ENCODE measurements at places on chromosomes 4 and X. TPM values are rescaled to one million over a fixed set of nuclear protein-coding genes. Genes with fewer than 3 reads are reported as not detected.

DNA sequence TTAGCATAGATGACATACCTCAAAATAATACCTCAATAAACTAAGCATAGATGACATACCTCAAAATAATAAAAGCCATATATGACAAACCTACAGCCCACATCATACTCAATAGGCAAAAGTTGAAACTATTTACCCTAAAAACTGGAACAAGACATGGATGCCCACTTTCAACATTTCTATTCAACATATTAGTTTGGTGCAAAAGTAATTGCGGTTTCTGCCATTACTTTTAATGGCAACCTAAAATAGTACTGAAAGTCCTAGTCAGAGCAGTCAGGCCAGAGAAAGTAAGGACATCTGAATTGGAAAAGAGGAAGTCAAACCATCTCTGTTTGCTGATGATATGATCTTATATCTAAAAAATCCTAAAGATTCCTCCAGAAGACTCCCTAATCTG, 250.4 kb downstream of the RAB28 start:
- DNase-seq = no peak

GRCh38 chr4:2791518-2792395, 1.1 kb upstream of the SH3BP2 start:
- peak; percentile 37 for DNase-seq

GRCh38 chr4:29558789-29559188, 1161.4 kb upstream of the PCDH7 start:
- DNase-seq = no peak

- DNase-seq = peak; percentile 77
Measured at GRCh38 chr4:3372933-3373465, 68.8 kb upstream of the HGFAC start.

DNA sequence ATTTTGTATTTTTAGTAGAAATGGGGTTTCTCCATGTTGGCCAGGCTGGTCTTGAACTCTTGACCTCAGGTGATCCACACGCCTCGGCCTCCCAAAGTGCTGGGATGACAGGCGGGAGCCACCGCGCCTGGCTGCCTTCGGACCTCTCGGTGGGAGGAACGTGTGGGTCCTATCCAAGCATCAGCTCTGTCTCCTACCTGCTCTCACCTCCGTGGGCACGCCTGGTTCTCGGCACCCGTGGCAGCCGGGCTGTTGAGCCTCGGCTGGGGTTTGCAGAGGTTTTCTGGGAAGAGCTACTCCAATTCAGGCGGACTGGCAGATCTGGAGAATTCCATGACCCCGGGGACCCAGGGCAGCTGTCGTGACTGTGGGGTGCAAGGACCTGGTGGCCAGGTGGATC, 23.6 kb upstream of the PPP2R3B start:
- no peak for DNase-seq

- peak; percentile 91 for DNase-seq
Measured at GRCh38 chr4:77157859-77158486, 966 bp downstream of the CCNG2 start.

GRCh38 chr4:145231906-145232700, 51.7 kb upstream of the OTUD4 start:
- DNase-seq = no peak

GRCh38 chr4:155789391-155789790, 30.6 kb downstream of the GUCY1B1 start:
- no peak for DNase-seq

DNA sequence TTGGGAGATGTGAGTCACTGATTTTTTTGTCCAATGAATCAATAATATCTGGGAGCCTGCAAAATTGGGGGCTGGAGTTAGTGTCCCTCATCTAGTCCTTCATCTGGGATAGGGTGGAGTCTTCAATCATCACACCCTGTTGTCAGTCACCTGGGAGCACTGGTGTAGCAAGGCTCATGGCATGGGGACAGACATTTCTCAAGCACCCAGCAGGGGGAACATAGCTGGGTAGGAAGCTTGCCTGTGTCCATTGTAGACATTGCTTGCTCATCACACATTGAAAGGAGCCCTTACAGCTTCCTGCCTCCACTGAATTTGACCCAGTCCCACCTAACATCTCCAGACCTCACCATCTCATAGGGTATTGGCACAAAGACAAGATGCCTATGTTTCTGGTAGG, 61.2 kb downstream of the SEL1L3 start:
- DNase-seq = no peak

DNA sequence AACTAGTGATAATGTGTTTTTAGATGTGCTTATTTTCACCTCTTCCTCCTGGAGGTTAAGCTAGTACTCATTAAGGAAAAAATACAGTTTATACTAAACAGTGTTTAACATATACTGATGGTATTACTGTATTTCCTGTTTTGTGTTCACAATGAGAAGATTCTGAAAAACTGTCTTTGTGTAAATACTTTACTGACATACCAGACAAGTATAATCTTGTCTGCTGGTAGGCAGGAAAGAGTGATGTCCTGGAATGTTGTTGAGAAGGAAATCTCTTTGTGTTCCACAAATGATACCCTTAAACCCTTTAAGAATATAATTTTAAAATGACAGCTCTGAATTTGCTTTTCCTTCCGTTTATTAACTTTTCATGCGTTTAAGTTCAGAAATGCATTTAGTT, 205.5 kb upstream of the NUDT6 start:
- DNase-seq = no peak

DNA sequence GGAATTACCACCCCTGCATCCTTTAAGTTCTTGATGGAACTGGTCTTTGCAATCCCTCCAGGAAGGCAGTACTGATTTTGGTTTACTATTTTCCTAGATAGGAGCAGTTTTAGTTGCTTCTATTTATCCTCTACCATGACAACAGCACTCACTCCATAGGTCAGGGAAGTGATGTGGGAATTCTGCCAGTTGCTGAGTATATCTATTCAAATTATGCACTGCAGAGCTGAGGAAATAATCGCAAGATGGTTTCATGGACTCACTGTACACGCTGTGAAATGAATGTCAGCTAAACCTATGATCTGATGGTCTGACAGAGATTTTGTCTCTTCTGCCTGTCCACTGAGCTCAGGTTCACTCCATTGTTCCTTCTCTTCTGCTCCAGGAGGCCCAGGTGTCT, 135.8 kb downstream of the FAAH2 start:
- no peak for DNase-seq

DNA sequence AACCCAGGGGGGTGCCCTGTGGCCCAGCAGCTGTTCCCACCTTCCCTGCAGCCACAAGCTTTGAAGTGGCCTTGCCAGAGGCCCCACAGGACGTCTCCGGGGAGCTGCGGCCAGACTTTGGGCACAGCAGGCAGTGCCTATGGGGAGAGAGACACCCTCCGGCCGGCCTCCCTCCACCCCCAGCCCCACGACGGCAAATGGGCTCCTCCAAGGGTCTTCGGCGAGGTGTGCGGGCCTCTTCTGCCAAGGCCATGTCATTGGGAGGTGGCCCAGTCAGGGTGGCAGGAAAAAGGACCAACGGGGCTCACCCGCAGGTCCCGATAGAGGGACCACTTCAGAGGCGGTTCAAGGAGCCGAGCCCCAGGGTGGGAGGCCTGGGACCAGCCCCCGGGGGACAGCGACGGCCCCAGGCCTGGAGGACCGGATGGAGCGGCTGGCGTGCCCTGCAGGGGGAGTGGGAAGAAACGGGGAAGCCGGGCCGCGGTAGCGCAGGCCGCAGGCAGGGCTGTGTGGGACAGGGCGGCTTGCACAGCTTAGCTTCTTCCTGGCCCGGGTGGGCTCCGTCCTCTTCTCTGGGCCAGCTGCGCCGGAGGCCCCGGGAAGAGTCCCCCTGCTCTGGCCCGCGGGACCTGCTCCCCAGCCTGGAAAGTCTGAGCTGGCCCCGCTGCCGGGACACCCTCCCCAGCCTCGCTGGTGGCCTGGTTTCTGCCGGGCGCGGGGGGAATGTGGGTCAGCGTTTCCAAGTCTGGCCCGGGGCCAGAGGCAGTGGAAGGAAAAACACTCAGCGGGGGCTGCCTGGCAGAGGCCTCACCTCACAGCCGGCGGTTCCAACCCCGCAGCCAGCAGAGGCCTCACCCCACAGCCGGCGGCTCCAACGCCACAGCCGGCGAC, 21.9 kb upstream of the SPON2 start:
- DNase-seq = peak; percentile 89

- no peak for DNase-seq
Measured at GRCh38 chrX:107135049-107135964, 16.7 kb upstream of the RBM41 start.

GRCh38 chr4:129371065-129371464, 275.1 kb downstream of the C4orf33 start:
- no peak for DNase-seq

DNA sequence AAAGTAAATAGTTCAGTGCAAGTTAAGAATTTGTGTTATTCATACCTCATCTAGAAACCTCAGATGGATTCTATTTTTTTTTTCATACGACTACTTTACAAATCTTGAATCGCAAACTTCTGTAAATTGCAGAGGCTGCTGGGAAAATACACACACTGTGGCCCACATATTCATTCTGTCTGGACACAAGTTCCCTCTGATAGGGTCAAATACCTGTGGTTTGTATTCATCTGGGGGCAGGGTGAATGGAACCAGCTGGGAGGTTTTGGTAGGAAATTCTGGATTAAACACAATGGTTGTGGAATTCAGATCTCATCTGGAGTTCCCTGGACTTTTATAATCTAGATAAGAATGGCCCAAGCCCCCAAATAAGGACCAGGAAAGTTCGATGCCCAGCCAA, 56.2 kb downstream of the SPATA18 start:
- no peak for DNase-seq

DNA sequence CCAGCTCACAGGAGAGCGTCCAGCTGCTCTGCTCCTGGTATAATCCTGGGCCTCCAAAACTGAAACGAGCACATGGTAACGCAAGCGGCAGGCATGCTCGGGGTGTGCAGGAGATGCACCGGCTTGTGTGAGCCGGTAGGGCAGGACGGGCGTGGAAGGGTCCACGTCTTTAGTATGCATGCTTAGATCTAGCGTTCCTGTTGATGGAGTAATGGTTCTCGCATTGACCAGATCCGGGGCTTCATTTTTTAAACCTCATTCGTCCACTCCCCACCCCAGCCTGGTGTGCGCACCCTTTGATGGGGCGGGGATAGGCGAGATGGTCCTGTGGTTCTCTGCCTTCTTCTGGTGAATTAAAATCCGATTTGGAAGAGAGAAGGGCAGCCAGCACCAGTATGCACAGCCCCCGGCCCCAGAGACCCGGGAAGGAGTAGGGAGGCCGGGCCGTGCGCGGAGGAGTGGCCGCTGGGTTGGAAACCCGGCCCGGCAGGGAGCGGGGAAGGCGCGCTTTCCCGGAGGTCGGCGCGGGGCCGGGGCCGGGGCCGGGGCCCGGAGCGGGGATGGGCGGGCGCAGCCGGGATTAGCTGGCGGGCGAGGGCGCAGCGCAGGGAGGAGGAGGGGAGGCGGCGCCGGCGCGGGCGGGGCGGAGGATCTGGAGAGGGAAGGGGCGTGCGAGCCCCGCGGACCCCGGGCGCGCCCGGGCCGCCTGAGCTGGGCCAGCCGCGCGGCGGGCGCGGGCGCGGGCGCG, 39.9 kb downstream of the FAM149A start:
- DNase-seq = peak; percentile 77

GRCh38 chr4:156638334-156638733, 333.3 kb downstream of the PDGFC start:
- DNase-seq = no peak

GRCh38 chr4:126358041-126358440, 1043.3 kb downstream of the FAT4 start:
- DNase-seq = no peak

GRCh38 chr4:51845711-51846110, 2.8 kb downstream of the DCUN1D4 start:
- no peak for DNase-seq

- DNase-seq = no peak
Measured at GRCh38 chr4:61485056-61485455, 284.9 kb downstream of the ADGRL3 start.

GRCh38 chrX:78958419-78959116, 13.4 kb downstream of the P2RY10 start:
- DNase-seq = no peak

GRCh38 chrX:53071604-53072417, 10.4 kb upstream of the TSPYL2 start:
- DNase-seq = peak; percentile 79

GRCh38 chrX:153583433-153583832, 15.5 kb downstream of the CCNQ start:
- no peak for DNase-seq

DNA sequence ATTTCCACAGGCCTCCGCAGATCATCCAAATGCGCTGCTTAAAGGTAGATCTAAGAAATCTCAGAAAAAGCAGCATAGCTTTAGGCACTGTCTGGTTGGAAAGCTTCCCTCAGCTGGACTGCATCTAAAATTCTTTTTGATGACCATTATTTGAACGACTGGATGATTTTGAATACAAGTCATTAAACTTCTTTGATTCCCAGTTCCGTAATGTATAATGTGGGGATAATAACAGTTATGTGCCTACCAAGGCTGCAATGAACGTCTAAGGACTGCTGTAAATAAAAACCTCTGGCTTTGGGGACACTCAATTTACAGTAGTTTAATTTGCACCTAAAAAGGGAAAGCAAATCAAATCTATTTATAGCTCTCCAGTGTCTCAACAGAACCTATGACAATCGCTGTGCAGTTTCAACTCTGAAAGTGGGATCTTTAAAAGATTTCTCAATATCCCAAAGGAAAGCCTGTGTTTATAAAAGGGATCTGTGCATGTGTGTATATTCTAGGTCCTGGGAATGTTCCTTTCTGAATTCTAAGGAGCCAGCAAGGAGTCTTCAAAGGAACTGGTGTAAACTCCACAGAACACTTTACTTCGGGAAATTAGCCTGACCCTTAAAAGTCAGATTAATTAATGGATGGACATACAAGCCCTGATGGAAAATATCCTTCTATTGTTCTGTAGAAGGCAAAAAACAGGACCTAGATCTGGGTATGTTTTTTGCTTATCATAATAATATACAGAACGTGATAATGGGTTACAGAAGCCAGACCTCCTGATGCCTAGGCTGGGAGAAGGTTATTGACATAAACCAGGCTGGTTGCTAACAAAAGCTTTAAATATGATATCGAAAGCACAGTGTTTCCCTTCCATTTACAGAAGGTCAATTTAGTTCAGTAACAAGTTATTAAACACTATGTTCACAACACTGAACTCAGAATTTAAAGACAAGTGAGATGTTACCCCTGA, 53.4 kb downstream of the AFAP1 start:
- no peak for DNase-seq

Gene XAGE1A
- total RNA-seq = not detected

Gene CLTRN
- 0.79 TPM for total RNA-seq

Gene MAEA
- 49.6 TPM for total RNA-seq

Gene RASSF6
- total RNA-seq = not detected

Gene ERAS
- not detected for total RNA-seq

Gene INTS6L
- 3.2 TPM for total RNA-seq

Gene DAPP1
- 0.42 TPM for total RNA-seq

Gene GABRG1
- not detected for total RNA-seq

Gene CENPVL1
- total RNA-seq = not detected

Gene ANK2
- total RNA-seq = 350 TPM

Gene GAGE1
- not detected for total RNA-seq

Gene DDIT4L
- total RNA-seq = 0.37 TPM
